ENCODE measurements at places on chromosomes 3 and 15.

DNA sequence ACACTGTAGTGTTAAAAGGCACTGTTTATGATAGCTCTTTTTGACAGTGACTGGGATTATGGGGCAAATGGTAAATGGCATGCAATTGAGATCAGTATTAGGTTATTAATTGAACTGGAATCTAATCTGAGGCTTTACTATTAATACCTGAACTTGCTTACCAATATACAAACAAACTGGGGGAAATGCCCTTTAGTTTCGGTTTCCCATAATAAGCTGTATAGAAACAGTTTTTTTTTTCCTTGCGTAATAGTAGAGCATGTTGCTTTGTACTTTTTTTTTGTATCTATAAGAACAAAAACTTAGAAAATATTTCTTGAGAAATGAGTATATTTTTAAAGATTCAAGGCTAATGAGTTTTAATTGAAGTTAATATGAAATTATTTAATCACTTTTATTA lies 95.0 kb downstream of the FNDC3B start:
- peak; percentile 41 for DNase-seq

DNA sequence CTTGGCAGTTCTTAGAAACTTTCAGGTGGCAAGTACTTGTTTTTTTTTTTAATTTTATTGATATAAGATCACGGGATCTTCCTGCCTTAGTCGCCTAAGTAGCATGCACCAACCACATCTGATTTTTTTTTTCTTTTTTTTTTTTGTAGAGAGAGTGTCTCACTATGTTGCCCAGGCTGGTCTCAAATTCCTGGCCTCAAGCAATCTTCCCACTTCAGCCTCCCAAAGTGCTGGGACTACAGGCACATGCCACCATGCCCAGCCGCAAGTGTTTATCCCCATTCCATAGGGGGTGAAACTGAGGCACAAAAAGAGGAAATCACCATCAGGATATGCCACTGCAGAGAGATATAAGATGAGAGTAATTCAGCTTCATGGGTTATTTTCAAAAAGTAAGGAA lies 102.9 kb downstream of the IGF2BP2 start:
- no peak for DNase-seq

GRCh38 chr3:24264748-24265158 lies 229.9 kb downstream of the THRB start:
- DNase-seq, result peak; percentile 19

GRCh38 chr15:77864211-77865105 lies 213.1 kb downstream of the TBC1D2B start:
- DNase-seq, result no peak

GRCh38 chr15:79418693-79419279 lies 13.3 kb upstream of the MINAR1 start:
- DNase-seq, result no peak

DNA sequence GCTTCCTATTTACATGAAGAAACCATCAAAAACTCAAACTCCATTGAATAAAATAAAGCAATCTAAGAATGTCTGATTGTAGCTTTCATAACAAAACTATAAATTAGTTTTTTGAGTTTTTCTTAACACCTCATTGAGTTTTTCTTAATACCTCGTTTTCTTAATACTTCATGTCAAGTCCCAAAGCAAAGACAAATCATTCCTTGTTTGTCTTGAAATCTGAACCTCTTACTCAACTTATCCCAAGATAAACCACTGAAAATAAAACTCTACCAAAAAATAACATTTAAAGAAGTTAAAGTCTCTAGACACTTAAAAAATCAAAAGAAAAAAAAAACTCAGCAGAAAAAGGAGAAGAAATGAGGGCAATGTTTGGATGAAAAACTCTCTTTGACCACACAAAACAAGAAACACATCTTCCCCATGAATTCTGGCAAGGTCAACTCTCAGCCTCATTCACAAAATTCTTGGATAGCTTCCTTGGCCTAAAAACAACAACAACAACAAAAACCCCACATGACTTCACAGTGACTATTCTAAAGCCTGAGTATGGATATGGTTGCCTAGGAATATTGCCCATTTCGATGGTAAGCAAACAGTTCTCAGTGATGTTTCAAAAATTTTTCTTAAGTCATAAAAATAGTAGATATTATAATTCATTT lies 38.2 kb downstream of the TMCC1 start:
- DNase-seq, result no peak

DNA sequence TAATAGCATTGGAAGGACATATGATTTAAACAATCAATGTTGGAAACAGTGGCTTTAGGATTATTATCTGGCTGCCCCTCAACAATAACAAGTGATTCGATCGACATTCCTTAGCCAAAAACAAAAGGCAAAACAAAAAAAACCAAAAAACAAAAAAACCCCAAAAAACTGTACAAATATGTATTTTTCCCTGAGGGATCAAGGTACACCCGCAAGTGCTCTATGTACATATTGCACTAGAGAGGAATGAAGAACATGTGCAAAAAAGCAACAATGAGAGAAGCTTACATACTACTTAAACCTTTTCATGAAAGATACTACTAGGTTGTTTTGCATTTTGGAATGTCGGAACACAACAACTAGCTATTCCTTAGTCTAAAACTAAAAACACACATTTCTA lies 14.2 kb upstream of the ICE2 start:
- no peak for DNase-seq

GRCh38 chr3:30112411-30112810 lies 494.0 kb upstream of the TGFBR2 start:
- DNase-seq, result no peak

DNA sequence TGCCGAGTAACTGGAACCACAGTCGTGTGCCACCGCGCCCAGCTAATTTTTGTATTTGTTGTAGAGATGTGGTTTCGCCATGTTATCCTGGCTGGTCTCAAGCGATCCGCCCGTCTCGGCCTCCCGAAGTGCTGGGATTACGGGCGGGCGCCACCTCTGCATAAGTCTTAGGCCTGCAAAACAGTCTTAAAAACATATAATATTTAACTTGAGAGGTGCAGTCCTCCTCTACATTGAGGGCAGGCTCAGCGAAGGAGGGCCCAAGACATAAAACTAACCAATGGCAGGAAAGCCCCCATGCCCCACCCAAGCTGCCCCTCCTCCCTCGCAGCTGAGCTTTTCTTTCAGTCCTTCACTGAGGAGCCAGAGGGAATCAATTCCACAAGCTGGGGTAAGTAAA lies at the start of gene SLC28A2:
Gene SLC28A2 (plus strand): TSS at position 347 of the 400 bp plus-strand sequence. CDS start 982 bp downstream, outside the sequence.
- DNase-seq, result no peak

- DNase-seq, result no peak
These were observed 17.6 kb downstream of the FAM107A start for GRCh38 chr3:58559586-58559985.

DNA sequence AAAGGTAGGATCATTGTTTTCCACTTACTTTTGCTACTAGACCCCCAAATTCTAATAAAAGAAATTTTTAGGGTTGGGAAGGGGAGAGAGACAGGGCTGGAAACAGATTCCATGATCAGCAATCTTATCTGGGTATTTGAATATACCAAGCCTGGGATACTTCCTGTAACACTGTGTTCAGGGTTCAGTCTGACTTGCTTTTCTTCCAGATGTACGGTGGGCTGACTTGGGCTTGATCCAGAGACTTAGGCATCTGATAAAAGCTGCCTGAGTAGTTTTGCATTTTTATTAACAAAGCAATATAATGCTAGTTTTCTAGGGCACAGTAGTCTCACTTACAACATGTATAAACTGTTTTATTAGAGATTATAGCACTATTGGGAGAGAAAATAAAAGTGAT lies 49.2 kb downstream of the KCNMB2 start:
- no peak for DNase-seq

DNA sequence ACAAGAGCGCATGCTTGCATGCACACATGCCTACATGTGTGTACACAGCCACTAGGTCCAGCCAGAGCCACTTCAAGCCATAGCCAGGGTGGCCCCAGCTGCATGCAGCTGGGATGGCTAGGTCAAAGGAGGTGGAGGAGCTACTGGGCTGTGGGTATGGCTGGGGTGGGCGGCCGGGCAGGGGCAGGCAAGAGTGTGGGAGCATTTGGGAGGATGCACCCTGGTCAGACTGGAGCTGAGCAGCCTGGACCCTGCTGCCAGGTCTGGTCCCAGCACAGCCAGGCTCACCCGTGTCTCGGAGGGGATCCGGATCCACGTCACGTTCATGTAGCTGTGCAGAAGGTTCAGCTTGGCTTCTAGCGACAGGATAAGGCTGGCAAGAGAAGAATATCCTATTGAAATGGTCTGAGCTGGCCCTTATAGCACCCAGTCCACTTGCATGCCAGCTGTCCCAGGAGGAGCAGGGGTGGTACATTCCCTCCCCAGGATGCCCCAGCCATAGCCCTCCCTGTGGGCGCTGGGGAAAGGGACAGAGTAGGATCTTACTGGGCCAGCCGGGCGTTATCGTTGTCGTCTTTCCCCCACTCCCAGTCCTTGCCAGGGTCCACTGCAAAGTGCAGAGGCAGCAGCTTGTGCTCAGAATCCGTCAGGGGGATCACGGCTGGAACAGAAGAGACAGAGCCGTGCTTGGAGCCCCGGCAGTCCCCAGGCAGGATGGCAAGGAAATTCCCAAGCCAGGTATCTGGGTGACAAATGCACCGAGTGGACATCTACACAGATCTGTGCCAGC lies 160.5 kb downstream of the KLF13 start:
- no peak for DNase-seq

GRCh38 chr3:155391551-155391958 lies 98.1 kb upstream of the STRIT1 start:
- no peak for DNase-seq

DNA sequence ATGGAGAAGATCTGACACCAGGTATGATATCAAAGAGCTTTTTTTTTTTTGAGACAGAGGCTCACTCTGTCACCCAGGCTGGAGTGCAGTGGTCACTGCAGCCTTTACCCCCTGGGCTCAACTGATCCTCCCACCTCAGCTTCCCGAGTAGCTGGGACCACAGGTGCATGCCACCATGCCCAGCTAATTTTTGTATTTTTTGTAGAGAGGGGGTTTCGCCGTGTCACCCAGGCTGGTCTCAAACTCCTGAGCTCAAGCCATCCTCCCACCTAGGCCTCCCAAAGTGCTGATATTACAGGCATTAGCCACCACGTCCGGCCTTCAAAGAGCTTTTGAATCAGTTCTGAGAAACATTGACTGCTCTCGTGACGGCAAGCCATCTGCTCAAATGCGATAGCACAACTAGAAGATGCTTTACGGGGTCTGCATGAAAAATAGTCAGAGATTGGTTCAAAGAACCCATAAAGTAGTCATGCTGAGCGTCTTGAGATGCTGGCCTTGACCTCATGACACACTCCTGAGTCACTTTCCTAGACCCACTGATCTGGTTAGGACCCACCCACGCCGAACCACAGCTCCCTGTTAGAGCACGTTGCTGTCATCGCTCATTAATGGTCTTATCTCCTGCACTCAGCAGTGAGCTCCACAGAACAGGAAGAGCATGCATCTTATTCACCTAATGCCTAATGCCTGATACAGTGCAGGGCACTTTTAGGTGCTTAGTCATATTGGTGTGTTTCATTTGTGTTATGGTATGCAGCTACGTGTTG lies 57.0 kb upstream of the NR2F2 start:
- DNase-seq, result no peak

- no peak for DNase-seq
These were observed 103.8 kb downstream of the RBMS3 start for GRCh38 chr3:29384640-29385039.

DNA sequence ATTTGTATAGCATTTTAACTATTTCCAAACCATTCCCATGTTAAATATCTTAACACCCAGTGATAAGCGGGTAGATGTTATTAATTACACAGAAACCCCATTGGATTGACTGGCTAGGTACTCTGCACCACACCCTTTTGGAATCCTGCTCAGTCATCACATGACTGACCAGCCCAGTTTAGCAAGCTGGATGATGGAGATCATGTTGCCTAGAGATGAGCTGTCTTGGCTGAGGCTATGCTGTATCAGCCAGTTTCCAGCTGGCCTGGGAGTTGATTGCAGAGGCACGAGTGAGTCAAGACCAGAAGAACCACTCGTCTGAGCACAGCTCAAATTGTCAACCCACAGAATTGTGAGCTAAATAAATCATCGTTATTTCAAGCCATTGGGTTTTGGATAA lies 124.6 kb downstream of the ZNF621 start:
- no peak for DNase-seq

GRCh38 chr3:68057637-68058320 lies 403.4 kb upstream of the SUCLG2 start:
- peak; percentile 1 for DNase-seq

DNA sequence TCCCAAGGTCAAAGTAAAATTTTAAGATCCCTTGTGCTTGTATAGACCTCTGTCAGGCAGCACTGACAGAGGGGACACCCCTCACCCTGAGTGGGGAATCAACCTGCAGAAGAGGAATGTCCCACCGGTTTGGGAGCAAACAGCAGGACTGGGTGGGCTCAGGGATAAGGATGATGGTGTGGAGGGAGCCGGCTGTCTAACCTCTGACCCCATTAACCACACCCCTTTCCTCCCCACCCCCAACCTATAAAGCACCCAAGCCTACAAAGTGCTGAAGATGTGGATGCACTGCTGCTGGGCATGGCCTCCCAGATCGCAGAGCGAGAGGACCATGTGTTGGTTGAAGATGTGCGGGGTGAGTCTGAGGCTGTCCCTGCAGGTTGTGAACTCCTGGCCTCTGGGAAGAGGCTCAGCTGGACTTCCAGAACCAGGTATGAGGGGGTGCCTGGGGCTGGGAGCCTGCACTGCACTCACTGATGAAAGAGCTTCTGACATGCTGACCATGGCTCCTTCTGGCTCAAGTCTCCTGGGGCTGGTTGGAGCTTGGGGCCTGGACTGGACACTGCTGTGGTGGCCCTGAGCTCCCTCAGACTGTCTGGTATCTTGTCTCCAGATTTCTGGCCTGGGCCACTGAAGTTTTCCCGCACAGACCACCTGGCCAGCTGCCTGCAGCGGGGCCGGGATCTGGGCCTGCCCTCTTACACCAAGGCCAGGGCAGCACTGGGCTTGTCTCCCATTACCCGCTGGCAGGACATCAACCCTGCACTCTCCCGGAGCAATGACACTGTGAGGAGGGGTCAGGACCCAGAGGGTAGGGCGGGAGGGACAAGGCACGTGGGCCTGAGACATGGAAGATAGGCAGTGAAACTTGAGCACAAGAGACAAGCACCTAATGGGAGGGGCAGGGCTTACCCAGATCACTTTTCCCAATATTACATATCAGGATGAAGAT lies 9.3 kb downstream of the DUOX1 start:
- DNase-seq, result no peak

DNA sequence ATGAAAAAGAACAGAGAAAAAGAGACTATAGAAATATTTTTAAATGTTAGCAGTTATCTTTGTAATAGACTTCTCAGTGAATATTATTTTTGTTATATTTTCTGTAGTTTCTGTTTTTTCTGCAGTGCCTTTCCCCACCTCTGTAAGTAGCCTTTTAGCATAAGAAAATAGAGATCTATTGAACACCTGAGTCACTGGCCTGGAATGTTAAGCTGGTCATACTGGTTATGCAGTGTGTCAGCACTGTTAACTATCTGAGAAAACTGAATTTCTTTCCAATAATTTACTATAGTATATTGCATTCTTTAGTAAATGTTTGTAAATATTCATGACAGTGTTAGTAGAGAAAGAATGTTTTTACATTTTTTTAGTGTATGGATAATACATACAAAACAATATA lies 79.8 kb downstream of the NECTIN3 start:
- DNase-seq, result no peak

DNA sequence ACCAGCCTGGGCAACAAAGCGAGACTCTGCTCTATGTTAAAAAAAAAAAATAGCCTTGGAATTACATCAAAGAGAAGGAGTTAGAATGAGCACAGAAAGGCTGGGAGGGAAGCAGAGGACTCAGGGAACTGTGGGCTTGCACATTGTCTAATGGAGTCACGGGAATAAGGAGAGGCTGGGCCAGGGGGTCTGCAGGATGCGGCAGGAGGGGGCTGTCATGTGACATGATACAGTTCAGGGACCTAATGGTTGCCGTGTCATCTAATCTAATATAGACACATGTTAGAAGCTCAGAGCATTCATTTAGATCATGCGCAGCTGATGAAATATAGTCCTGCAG lies 32.5 kb downstream of the GRK7 start:
- no peak for DNase-seq
